ENCODE measurements at places on chromosomes 7 and 10. TPM values are rescaled to one million over a fixed set of nuclear protein-coding genes. Genes with fewer than 3 reads are reported as not detected.

NIPSNAP2 gene
- 52.9 TPM for total RNA-seq

CABCOCO1 gene
- total RNA-seq = 3.5 TPM

GSDME gene
- total RNA-seq = 8.2 TPM

OR2A14 gene
- not detected for total RNA-seq

ADRA2A gene
- total RNA-seq = 3.8 TPM

NACAD gene
- 2.5 TPM for total RNA-seq

ATP6V1F gene
- 208 TPM for total RNA-seq

CUZD1 gene
- 0.56 TPM for total RNA-seq

ZNF503 gene
- 28.3 TPM for total RNA-seq

KCNK18 gene
- not detected for total RNA-seq

PNLIP gene
- total RNA-seq = not detected

ALDH18A1 gene
- total RNA-seq = 25.3 TPM
